ENCODE measurements at places on chromosomes 6 and 20.

- no peak for DNase-seq
Observed at GRCh38 chr20:9025011-9025410, 43.9 kb upstream of the PLCB4 start.

- no peak for DNase-seq
Observed at GRCh38 chr20:64049060-64049877, at the start of gene SOX18. Gene SOX18 (minus strand): TSS chr20:64049639. CDS start chr20:64049516, 123 bp downstream.

GRCh38 chr6:124073021-124073420 lies 269.4 kb downstream of the NKAIN2 start:
- DNase-seq, result no peak

DNA sequence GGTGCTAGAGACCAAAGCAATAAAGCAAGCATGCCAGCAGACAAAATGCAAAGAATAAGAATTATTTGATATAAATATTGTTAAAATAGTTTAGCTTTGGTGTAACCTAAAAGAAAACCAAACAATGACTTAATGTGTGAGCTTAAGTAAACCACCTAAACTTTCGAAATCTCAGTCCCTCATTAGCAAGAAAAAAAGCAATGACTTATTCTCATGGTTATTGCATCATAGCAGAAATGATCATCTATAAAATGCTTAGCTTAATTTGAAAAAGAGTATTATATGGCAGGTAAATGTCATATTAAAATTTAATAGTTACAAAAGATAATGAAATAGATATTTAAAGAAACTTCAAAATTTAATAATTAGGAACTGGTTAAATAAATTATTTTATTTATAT lies 1395.7 kb upstream of the EYS start:
- DNase-seq, result no peak

GRCh38 chr6:106316375-106316766 lies 9.2 kb downstream of the ATG5 start:
- DNase-seq, result no peak

- no peak for DNase-seq
Observed at GRCh38 chr20:7975851-7976414, 35.7 kb upstream of the HAO1 start.

DNA sequence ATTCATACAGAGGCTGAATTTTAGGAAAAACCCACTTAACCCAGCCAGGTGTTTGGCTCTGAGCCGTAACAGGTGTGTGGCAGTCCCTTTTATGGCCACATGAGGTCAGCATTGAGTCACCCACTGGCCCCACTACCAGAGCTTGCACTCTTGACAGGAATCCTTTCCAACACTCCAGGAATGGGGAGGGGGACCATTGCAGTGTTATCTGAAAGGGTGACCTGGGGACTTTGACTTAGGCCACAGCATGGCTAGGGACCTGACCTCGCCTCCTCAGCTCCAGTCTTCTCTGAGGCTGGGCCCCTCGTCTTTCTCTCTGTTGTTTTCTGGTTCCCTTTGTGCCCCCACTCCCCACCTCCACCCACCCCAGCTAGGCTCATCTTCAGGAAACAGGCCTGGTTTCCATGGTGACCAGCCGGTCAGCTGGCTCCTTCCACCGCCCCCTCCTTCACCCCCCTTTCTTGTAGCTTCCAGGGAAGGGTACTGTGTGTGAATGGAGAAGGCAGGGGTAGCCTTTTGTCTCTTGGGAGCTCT lies 2.1 kb upstream of the TMEM151B start:
- DNase-seq, result no peak

- no peak for DNase-seq
Observed at GRCh38 chr6:166360243-166361076, 18.1 kb upstream of the SFT2D1 start.

- DNase-seq, result peak; percentile 75
Observed at GRCh38 chr6:157774153-157775135, 48.6 kb upstream of the SNX9 start.

- no peak for DNase-seq
Observed at GRCh38 chr6:83815631-83816272, 37.4 kb upstream of the RIPPLY2 start.

DNA sequence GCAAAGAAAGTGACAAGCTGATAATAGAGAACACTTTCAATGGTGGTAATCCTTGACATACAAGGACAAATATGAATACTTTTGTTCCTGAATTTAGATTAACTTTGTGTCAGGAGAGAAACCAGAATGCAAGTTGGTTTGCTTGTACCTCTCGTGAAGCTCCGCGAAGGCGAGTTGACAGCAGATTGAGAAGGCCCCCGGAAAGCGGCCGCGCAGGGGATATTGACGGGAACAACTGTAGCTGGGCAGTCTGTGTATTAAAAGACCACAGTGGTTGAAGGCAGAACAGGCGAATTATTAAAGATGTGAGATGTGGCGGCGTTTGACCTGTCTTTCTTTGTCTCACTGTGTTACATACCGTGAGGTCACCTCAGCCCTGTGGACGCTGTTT lies 175.8 kb upstream of the RALGAPA2 start:
- DNase-seq, result no peak

GRCh38 chr6:167703781-167704180 lies 122.9 kb upstream of the AFDN start:
- no peak for DNase-seq

- DNase-seq, result no peak
Observed at GRCh38 chr20:22752324-22752723, 168.0 kb upstream of the FOXA2 start.

GRCh38 chr6:139699335-139699734 lies 324.9 kb upstream of the CITED2 start:
- DNase-seq, result no peak

DNA sequence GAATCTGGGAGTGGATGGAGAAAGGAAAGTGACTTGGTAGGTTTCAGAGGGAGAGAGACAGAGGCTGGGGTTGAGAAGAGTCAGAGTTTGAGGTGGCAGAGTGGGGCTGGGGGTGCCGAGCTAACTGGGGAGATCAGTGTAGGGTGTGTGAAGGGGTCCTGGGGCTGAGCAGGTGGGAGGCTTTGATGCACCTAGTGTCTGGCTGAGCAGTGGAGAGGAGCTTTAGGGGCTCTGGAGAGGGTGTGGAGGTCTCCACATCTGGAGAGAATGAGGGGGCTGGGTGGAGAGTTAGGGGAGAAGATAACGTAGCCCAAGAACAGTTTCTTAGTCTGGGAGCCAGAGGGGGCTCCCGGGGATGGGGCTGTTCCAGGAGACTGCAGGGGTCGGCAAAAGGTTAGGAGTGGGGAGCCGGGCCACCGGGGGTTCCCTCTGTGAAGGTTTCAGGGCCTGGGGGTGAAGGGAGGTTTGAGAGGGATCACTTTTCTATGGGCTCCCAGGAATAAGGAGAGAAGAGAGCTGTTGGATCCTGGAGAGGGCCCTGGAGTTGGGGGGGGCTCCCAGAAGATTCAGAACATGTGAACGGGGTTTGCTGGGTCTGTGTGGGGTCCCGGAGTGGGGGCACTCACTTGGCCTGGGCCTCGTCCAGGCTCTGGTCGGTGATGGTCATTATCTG lies 797 bp downstream of the PBX2 start:
- no peak for DNase-seq

GRCh38 chr6:108253241-108253640 lies 7.6 kb downstream of the SNX3 start:
- no peak for DNase-seq

DNA sequence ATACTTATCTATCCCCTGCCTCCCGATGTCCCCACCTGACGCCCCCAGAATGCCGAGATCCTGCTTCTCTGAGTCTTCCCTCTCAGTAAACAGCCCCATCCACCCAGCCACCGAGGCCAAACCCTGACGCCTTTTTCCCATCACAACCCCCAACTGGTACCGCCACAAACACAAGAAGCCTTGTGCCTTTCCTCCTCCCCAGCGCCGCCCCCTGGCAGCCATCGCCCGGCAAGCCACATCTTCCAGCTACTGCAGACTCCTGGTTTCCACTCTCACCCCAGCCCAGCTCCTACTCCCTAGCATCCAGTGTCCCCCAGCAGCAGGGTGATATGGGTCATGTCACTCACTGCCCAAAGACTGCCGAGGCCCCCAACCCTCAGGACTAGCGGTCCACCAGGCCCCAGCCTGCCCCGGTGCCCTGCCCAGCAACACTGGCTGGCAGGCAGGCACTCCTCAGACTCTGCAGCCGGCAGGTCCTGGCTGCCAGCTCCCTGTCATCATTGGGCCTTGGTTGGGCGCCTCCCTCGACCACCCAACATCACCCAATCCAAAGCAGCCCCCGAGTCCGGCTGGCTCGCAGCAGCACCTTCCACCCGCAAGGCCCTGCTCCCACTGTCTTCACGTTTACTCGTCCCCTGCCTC lies 11.2 kb downstream of the TCFL5 start:
- no peak for DNase-seq

DNA sequence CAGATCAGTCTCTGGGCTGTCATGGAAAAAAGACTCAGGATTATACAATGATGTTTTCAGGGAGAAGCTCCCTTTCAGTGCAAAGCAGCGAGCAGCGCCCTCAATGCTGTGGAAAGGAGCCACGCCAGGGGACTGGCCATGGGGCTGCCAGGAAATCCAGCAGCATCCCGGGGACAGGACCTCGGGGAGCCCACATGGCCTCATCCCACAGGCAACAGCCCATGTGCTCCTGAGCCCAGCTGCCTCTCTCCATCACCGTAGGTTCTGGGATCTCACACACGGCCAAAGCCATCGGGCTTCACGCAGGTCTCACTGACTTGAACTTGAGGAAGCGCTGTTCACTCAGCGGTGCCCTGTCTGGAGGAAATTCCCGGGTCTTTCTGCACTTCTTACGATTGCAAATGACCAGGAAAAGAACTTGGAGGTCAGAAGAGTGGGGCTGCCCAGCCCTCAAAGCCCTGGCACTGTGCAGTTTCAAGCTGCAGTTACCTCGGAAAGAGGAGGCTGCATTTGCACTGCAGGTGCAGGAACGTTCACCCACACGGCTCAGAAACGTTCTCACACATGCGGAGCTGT lies 125.9 kb upstream of the THBS2 start:
- DNase-seq, result no peak

DNA sequence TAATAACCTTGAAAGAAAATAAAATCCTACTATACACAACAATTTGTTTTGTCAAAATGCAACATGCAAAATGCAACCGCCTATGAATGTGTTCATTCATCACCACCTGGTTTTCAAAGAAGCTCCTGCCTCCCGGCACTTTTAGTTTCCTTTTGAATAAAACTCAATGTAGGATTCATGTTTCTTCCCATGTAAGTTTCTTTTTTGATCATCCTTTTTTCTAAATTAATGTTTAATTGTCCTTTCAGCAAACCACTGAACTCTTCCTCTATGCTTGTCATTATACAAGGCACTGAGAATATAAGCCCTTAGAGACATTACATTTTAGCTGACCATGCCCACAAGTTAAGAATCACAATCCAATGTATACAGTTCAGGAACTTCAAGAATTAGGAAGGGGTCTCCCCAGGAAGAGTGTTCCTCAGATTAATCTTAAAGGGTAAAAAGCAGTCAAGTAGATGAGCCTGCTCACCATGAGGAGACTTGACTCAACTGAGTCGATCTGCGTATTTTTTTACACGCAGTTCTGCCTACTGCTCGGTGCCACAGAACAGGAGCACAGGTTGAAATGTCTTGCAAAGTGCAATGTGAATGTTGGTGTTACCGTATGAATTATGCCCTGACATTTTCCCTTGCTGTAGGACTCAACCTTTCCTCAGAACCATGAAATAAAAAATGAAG lies 7.2 kb upstream of the THEMIS start:
- no peak for DNase-seq

- no peak for DNase-seq
Observed at GRCh38 chr20:38840053-38840893, 34.8 kb downstream of the PPP1R16B start.

DNA sequence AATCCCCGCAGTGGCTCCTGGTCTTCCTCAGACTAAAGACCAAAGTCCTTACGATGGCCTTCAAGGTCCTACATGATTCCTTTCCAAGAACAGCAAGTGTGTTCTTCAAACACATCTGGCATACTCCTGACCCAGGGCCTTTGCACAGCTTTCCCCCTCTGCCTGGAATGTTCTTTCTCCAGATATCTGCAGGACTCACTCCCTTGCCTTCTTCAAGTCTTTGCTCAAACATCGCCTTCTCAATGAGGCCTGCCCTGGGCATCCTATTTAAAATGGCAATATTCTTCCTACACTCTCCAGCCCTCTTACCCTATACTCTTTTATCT lies 30.2 kb downstream of the VEGFA start:
- DNase-seq, result no peak

GRCh38 chr6:94372229-94372628 lies 952.9 kb upstream of the EPHA7 start:
- no peak for DNase-seq

- DNase-seq, result no peak
Observed at GRCh38 chr6:163195721-163196691, 218.5 kb upstream of the QKI start.

GRCh38 chr6:157099912-157100593 lies 223.3 kb downstream of the TMEM242 start:
- DNase-seq, result no peak

GRCh38 chr20:10219452-10219791 lies 792 bp downstream of the SNAP25 start:
- DNase-seq, result peak; percentile 78

- DNase-seq, result no peak
Observed at GRCh38 chr6:35139924-35140638, 1.1 kb downstream of the TCP11 start.

GRCh38 chr6:155349129-155349528 lies 34.8 kb upstream of the TFB1M start:
- DNase-seq, result no peak
